ENCODE measurements at places on chromosomes 7 and 10.

DNA sequence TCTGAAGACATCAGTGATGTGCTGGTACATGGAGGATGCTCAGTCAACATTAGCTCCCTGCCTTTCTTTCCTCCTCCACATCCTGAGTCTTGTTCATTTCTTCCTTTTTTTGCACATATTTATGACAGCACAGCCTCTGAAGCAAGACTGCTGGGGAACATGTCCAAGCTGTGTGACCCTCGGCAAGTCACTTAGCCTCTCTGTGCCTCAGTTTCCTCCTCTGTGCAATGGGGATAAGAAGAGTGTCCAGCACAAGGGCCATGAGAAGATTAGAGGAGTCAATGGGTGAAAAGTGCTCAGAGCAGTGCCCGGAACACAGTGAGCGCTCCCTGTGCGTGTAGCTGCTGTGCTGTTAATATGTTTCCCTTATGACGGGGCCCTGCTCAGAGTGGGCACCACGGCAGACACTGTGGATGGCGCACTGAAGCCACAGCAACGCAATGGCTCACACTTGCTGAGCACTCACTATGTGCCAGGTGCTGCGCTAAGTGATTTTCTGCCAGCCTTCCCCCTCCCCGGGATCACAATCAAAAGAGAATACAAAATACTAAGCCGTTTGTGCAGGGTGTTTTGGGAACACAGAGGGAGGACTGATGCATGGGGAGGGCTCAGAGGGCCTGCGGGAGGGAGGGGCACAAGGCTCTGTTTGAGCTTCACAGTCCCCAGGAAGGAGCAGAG lies 28.7 kb downstream of the ZCCHC24 start:
- no peak for DNase-seq

DNA sequence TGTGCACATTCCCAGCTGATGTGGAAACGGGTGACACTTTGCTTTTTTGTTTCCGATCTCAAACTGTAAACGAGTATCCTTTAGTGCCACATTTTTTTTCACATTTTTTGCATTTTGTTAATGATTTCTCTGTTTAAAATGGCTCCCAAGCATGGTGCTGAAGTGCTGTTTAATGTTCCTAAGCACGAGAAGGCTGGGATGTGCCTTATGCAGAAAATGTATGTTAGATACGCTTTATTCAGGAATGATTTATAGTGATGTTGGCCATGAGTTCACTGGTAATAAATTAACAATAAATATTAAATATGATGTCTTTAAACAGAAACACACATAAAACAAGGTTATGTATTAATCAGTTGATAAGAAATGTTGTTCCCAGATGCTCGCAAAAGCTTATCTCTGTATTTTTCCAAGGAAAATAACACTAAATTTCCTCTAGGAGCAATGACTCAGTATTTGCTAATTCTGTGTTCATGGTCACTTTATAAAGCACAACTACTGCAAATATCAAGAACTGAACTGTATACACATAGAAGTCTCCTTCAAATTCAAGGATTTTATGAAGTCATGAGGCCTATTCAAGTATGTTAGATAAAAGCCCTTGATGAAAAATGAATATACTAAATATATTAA lies 305.9 kb upstream of the SMIM30 start:
- no peak for DNase-seq

DNA sequence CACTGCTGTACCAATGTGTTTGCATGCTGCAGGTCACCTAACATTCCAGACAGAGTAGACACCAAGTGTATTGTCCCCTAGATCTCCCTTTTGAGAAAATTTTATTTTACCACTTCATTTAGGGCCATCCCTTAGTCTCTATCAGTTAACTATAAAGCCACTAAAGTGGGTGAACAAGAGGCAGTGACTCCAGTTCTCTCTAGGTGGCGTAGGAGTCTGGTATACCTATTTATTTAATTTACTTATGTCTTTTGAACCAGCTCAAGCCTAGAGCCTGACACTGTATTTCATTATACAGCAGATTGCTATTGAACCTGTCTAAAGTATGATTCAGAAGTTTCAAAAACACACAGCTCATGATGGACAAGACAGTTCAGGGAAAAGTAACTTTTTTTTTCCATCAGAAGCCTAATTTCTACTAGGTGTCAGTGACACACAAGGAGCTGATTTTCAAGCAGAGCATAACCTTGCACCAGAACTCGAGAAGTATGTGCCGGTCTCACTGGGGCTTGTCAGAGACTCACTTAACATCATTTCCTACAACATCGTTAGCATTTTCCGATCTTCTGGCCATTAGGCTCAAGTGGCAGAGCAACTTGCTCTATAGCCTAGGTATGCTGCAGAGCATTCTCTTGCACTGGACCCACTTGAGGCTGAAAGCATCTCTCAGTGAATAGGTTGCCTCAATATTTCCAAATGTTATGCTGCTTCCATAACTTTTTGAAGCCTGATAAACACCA lies 175.4 kb downstream of the CDC14C start:
- DNase-seq, result no peak

DNA sequence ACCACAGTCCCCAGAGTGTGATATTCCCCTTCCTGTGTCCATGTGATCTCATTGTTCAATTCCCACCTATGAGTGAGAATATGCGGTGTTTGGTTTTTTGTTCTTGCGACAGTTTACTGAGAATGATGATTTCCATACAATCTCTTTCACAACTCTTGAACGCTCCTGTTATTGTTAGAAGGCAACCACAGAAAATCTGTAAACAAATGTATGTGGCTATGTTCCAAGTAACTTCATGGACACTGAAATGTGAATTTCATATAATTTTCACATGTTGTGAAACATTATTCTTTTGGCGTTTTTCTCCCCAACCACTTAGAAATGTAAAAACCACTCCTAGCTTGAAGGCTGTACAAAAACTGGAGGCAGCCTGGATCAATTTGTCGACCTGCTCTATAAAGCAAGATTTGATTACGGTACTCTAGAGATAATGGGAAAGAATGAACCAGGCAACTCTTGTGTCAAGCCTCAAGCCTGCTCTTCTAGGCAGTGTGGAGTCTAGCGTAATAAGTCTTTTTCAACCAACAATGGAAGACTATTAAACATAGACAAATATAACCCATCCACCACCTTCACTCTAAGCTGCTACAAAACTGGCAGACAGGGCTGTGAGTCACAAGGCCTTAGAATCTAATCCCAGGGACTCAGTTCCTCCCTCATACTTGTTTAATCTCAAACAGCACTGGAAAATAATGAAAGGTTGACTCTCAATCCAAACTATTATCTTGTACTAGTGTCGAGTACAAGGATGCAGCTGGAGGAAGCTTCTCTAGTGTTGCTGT lies 22.7 kb downstream of the ARL3 start:
- DNase-seq, result no peak

DNA sequence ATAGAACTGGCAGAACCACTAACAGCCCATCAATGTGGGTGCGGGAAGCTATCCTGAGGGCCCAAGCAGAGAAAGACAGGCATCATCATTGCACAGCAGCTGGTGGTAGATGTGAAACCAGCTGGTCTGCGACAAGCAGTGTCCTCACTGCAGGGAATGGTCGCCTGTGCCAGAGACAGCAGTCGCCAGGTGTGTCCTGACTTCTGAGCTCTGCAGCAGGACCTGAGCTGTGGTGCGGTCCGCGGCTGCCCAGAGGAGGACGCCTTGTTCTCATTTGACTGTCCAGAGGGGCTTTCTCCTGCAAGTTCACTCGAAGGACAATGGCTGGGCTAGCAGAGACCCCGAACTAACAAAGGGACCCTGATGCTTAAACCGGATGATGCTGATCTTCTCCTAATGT lies 97.4 kb downstream of the LRRC18 start:
- DNase-seq, result no peak

DNA sequence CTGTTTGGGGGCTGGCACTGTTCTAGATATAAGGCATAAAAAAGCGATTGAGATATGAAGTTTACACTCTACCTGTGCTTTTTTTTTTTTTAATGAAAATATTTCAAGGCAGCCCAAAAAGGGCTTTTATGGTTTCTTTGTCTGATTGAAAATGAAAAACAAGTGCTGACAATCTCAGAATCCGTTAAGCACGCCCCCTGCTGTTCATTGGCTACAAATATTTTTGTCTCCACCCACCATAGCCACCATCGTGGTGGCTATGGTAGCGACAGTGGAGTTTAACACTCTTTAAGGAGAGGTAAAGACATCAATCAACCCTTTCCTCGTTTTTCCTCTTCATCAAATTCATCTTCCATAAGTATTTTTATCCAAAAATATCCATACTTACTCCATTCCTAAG lies 94.2 kb downstream of the CD36 start:
- DNase-seq, result no peak

- DNase-seq, result no peak
Measured at GRCh38 chr10:12308057-12308456, 41.3 kb upstream of the CAMK1D start.

All from stimulated activated CD8-positive, alpha-beta memory T cell treated with anti-CD3 and anti-CD28 coated beads, Interleukin-2, amount 100 ng/mL, for 1 hour (primary cell).